ENCODE measurements at places on chromosomes 16 and 17.

- DNase-seq: no peak
Measured at GRCh38 chr16:75861311-75862097, 135.2 kb upstream of the CPHXL start.

DNA sequence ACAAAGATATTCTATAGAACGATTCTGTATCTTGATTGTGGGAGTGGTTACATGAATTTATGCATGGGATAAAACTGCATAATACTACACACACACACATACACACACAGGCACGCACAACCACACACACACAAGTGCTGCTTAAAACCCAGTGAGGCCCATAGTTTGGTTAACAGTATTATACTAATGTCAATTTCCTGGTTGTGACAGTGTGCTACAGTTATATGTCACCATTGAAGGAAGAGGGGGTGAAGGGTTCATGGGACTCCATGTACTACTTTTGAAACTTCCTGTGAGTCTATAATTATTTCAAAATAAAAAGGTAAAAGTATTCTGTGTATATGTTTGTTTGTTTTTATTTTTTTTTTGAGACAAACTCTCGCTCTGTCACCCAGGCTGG, 8.1 kb downstream of the ZC3H7A start:
- no peak for DNase-seq

GRCh38 chr16:49670627-49671026, 185.3 kb downstream of the ZNF423 start:
- DNase-seq: no peak

DNA sequence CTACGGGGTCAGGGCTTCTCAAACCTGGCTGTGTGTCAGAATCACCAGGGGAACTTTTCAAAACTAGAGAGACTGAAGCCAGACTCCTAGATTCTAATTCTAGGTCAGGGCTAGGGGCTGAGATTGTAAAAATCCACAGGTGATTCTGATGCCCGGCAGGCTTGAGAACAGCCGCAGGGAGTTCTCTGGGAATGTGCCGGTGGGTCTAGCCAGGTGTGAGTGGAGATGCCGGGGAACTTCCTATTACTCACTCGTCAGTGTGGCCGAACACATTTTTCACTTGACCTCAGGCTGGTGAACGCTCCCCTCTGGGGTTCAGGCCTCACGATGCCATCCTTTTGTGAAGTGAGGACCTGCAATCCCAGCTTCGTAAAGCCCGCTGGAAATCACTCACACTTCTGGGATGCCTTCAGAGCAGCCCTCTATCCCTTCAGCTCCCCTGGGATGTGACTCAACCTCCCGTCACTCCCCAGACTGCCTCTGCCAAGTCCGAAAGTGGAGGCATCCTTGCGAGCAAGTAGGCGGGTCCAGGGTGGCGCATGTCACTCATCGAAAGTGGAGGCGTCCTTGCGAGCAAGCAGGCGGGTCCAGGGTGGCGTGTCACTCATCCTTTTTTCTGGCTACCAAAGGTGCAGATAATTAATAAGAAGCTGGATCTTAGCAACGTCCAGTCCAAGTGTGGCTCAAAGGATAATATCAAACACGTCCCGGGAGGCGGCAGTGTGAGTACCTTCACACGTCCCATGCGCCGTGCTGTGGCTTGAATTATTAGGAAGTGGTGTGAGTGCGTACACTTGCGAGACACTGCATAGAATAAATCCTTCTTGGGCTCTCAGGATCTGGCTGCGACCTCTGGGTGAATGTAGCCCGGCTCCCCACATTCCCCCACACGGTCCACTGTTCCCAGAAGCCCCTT, 10.9 kb downstream of the STH start:
- no peak for DNase-seq

GRCh38 chr17:34892461-34893249, 68.6 kb downstream of the CCT6B start:
- no peak for DNase-seq

- no peak for DNase-seq
Measured at GRCh38 chr16:54847207-54847606, 83.5 kb upstream of the IRX5 start.

GRCh38 chr16:4052096-4052495, 64.1 kb downstream of the ADCY9 start:
- no peak for DNase-seq

GRCh38 chr16:2208308-2208707, 2.4 kb downstream of the BRICD5 start:
- DNase-seq: no peak

DNA sequence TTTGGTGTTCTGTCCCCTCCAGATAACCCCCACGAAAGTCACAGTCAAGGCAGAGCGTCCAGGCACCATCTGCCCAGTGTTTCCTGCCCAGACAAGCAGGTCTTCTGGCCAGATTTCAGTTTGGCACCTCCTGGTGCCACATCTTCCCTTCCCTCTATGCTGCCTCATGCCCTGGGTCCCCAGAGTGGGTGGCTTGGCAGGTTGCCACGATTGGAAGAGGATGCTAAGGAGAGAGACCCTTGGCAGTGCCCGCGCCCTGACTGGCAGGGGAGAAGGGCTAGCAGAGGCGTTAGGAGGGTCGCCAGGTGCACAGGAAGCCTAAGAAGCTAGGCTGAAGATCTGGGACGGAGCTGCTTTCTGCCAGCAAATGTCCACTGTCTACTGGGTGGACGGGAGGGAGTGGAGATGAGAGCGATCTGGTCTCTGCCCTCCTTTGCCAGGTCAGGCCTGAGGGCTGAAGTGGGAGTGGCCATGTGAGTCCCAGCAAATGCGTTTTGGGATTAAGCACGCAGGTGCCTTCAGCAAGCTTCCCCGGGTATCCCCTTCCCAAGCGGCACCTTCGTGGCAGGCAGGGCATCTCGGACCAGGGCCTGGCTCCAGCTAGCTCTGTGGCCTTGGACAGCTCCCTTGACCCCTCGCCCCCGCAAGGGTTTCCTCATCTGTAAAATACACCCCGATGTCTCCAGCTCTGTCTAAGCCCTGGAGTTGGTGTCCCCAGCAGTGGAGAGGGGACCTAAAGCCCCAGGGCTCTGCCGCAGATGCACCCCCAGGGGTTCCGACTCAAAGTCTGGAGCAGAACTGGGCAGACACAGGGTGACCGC, 13.4 kb upstream of the CD300A start:
- no peak for DNase-seq

- DNase-seq: no peak
Measured at GRCh38 chr16:1149101-1149636, 3.7 kb upstream of the CACNA1H start.

- DNase-seq: no peak
Measured at GRCh38 chr16:5639531-5639930, 541.9 kb upstream of the EEF2KMT start.

DNA sequence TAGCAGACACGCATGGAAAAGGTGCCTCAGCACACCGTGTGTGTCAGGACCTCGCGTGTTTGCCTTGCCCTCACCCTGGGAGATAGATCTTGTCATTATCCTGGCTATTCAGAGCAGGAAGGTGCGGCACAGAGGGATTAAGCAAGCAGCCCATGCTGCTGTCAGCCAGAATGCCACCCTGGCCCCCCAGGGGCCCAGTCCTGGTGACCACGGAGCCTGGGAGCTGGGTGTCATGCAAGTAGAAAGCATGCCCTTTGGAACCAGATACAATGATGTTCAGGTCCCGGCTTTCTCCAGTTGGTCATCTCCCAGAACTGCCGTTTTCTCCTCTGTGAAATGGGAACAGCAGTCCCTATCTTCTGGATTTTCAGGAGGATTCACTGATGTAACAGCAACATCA, 29.9 kb downstream of the CACNG4 start:
- no peak for DNase-seq

- DNase-seq: no peak
Measured at GRCh38 chr16:23858542-23858941, 22.8 kb downstream of the PRKCB start.

DNA sequence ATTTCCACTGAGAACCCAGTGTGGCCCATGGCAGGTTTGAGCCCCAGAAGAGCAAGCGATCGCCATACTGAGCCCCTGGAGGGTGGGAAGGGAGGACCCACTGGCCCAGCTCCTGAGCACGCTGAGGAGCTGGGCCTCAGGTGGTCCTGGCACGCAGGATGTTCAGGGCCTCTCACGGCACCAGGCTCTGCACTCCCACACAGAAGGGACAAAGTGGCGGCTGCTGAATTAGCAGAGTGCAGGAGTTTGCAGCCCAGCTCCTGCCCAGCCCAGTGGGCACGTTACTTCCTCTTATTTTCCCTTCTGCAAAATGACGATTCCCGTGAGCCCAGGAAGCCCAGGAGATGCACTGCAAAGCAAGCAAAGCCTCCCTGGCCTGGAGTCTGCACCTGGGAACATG, 42.3 kb upstream of the MTSS2 start:
- no peak for DNase-seq

DNA sequence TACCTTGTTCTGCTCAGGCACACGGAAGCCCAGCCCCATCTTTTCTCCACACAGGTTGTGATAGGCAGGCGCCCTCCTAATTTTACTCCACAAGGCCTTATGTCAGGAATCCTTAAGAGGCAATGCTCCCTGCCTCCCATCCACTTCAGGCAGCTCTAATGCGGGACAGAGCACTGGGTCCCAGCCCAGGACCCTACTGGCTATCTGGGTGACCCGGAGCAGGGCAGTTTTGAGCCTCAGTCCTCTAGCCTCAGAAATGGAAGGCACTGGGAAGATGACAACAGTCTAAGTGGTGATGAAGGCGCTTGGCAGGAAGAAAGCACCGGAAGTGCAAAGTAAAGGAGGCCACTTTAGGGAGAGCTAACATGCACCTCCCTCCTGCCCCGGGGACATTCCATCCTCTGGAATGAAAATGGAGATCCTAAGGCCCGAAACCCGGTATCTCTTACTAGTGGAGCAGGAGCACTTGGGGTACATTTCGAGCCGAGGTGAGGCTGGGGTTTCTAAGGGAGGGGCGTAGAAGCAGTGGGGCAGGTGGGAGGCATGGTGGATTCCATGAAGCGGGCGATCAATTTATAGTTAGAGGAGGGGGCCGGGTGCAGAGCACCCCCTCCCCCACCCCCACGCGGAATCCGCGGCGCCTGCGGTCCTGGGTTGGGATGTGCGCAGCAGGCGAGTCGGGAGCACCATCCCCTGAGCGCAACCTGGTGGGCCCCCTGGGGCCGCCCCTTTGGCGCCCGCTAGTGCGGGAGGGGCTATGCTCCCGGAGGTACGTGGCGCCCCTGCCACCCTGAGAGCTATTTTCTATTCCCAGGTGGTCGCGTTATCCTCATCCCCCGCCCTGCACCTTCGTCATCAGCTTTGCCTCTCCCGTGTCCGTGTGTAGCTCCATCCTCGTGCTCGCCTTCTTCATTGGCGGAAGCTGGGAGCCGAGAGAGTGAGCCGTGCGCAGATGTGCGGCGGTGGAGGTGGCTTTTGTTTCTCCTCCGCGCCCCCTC, 4.9 kb downstream of the MT1F start:
- no peak for DNase-seq

GRCh38 chr16:79001156-79001967, 599.2 kb downstream of the MAF start:
- DNase-seq: no peak

GRCh38 chr16:24188751-24189318, 67.3 kb upstream of the CACNG3 start:
- DNase-seq: no peak

DNA sequence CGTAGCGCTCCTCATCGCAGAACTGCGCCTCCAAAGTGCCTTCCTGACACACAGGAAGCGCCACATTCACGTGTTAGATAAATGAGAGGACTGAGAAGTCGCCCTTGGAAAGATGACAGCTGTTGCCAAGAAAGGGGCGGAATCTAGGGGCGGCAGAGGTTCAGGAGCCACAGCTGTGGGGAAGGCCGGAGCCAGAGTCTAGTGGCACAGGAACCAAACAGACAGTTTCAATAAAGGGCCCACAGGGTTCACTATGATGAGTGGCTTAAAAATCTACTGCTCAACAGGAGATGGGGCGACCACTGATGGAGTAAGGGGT, 4.7 kb downstream of the FLCN start:
- DNase-seq: no peak

DNA sequence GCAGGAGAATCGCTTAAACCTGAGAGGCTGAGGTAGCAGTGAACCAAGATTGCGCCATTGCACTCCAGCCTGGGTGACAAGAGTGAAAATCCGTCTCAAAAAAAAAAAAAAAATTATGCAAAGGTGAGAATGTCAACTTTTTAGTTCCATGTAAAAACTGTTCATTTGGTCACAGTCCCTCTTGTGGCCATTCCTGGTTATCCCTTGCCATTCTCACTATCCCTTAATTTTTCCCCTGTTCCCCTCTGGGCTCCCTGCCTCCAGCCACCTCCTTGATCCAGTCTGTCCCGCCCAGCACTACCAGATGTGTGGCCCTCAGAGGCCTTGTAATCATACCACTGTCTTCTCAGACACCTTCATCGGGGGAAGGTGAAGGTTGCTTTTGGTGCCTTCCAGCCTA, 23.4 kb downstream of the DCAF7 start:
- DNase-seq: no peak

GRCh38 chr17:35342276-35342675, 31.1 kb downstream of the SLFN11 start:
- no peak for DNase-seq

DNA sequence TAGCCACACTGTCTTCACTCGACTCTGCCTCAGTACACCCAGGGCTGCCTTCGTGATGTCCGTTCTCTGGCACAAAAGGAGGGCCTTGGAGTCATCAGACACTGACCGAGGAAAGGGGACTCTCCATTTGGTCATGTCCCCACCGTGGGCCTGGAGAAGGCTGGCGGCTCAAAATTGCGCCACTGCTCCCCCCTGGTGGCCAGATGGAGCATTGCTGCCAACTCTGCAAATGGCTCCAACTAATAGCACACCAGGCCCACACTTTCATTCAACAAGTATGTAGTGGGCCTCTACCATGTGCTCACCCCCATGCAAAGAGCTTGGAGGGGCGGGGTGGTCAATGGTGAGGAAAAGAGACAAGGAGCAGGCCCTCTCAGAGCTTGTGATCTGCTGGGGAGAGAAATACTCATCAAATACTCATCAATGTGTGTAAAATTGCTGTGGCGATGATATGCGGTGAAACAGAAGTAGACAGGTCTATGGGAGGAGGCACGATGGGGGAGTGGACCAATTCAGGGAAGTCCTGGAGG, 5.2 kb upstream of the GRIN2C start:
- DNase-seq: no peak

GRCh38 chr17:4607261-4607741, 23.0 kb downstream of the SMTNL2 start:
- no peak for DNase-seq

DNA sequence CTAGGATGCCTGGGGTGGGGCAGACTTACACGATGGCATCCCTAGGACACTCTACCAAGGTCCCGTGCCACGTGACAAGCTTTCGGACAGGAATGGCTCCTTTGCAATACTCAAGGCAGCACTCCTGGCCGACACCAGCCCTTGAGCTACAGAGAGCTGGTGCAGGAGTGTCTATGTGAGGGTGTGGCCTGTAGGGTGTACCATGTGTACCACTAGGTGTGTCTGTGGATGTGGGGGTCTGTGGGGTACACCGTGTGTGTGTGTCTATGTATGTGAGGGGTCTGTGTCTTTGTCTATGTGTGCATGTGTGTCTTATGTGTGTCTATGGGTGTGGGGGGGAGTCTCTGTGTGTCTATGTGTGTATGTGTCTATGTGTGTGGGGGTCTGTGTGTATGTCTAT, 1.9 kb upstream of the TLE7 start:
- no peak for DNase-seq
